Stimulated activated CD4-positive, alpha-beta T cell treated with anti-CD3 and anti-CD28 coated beads, Interleukin-2, amount 100 ng/mL, for 4 hours (primary cell): ENCODE measurements at places on chromosomes 11 and 22.

DNA sequence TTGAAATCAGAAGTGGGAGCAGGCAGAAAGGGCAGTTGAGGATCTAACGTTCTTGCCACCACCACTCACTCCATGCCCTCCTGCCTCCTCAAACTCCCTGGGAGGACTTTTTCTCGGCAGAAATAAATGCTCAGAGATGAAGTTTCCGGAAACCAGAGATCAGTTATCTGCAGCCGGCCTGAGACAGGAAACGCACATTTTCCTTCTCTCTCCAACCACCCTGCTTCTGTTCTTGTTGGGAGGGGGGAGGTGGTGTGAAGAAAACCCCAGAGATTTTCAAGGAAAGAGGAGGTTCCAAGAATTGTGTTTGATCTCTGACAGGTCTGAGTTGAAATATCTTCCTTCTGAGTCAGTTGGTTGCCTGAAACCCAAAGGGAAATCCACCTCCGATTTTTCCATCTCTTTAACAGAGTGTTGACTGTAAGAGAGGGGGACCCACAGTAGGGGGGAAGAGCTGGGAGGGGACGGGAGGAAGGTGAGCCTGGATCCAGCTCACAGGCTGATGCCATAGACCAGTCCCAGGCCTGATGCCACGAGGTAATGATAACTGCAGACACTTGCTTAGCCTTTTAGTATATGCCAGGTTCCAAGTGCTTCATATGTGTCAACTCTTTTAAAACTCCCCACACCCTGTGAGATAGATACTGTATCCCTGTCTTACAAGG lies 100.8 kb downstream of the TRAF6 start:
- DNase-seq: no peak

GRCh38 chr22:47355776-47356510 lies 593.5 kb downstream of the TBC1D22A start:
- no peak for DNase-seq

DNA sequence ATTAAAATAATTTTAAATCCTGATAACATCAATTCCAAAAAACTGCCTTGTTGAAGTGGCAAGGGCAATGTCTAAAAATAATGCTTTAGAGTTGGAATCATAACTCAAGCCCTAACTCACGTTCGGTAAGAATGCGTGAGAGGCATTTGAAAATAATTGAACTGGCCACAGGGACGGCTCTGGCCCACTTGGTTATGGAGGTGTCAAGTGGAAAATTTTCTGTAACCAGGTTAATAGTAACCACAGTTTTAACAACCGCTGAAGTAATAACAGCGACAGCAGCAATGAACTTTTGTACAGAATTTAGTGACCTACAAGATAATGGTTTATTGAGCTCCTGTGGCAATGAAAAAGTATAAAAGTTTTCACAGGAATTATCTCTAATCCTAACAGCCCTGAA lies 79.4 kb downstream of the ETS1 start:
- DNase-seq: no peak

DNA sequence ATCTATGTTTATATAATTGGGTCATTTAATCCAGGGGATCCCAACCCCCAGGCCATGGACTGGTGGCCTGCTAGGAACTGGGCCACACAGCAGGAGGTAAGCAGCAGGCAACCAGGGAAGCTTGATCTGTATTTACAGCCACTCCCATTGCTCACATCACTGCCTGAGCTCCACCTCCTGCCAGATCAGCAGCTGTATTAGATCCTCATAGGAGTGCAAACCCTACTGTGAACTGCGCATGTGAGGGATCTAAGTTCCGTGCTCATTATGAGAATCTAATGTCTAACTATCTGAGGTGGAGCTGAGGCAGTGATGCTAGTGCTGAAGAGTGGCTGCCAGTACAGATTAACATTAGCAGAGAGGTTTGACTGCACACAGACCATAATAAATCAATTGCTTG lies 32.8 kb downstream of the MS4A2 start:
- DNase-seq: no peak

DNA sequence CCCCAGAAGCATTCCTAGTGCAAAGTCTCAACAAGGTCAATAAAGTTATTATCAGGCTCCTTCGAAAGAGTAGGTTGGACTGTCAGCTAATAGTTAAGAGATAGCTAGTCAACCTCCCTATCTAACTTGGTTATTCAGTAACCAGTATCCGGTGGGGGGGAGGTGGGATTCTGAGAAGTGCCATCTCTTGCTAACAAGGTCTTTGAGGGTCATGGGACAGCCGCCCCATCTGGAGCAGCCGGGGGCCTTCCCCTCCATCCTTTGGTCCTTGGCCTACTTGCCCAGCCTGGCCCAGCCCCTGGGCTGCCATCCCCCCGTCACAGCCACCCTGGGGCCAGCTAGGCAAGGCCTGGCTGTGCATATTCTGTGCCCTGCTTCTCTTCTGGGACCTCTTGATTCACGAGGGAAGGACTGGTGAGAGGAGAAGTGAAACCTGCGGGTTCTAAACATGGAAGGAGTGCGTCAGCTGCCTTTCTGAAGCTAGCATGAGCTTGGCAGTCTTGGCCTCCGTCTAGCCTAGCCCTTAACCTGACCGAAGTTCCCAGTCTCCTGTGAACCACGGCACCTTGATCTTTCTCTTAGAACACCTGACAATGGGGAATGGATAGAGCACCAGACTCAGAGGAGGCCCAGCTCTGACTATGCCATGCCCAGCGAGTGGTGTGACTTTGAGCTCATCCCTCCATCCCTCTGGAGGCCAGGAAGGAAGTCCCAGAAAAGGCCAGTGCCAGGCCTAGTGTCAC lies 9.3 kb downstream of the SLC37A2 start:
- DNase-seq: no peak

GRCh38 chr11:131895865-131896264 lies 525.5 kb downstream of the NTM start:
- no peak for DNase-seq
